ENCODE measurements at places on chromosomes 3 and 15.
A peak's percentile ranks its signal among the peaks of the same experiment; 100 is the strongest.

GRCh38 chr3:120498556-120499346 lies 48.0 kb upstream of the FSTL1 start:
- no peak for DNase-seq

DNA sequence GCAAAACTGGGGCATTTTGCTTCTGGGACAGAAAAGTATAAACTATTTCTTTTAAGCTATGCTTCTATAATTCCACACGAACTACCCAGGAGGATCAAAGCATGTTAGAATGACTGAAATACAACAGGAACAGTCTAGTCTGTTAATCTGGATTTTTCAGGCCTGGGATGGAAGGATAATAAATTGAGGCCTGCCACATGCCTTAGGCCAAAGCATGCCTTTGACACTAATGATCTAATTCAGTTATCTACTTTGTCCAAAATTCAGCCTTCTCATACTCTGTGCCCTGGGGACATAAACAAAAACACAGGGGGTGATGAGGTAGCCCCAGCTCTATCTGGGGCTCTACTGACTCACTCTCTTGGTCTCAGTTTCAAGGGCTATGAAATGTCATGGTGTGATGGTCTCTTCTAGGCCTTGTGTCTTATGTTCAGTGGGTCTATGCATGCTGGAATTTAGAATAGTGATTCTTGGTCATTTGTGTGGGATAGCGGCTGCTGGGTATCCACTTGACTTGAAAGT lies 32.5 kb downstream of the GAP43 start:
- DNase-seq: no peak

- DNase-seq: no peak
Measured at GRCh38 chr3:128914966-128915645, 35.7 kb downstream of the ACAD9 start.

DNA sequence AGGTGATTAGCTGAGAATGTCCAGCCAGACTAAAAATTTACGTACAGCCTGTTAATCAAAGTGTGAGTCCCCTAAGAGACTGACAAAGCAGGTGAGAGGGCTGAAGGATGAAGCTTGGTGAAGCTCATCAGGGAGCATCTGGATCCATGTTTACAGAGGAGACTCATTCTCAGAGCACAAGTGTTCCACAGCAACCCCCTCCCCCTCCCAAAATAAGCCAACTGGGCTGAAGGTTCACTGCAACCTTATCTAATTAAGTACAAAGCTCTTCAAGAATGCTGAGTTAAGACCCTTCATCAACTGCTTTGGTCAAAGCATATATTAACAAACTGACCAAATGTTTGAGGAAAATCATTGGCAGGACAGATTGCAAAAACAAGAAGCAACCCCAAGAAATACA lies 262.6 kb upstream of the ZNF385D start:
- DNase-seq: no peak

DNA sequence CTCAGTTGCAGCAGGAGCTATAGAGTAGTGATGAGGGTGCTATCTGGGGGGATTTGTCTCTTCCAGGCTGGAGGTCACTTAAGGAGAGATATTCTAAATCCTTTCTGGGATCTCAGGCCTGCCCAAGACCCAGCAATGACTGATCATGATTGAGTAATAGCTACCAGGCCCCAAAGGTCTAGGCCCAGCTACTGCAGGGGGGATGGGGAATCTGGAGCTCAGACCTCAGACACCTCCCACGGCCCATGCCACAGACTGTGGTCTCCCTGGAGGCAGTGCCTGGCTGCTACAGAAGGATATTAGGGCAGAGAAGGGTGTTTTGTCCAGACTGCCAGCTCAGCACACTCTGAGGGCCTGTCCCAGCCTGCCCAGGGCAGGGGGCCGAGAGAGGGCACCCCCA lies 6.9 kb downstream of the SLC38A3 start:
- no peak for DNase-seq

GRCh38 chr15:65371976-65372786 lies 5.6 kb downstream of the IGDCC3 start:
- DNase-seq: no peak

DNA sequence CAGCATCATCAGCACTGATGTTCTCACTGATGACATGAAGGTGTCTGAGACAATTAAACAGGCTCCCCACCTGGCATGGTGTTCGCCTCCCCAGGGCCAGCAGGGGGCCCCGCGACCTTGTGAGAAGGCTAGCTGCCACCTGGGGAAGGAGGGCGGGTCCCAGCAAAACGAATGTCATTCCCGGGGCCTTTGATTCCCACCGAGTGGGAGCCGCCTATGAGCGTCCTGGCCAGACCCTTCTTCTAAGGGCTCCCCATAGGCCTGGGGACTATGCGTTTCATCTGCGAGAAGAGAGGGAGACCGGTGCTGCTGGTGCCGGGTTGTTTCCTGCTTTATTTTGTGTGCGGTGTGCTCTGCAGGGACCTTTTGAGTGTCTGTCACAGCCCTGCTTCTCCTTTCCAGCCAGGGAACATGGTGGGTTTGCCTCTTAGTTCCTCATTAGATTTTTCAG lies 20.5 kb upstream of the MINDY4B start:
- peak; percentile 78 for DNase-seq

GRCh38 chr3:60336061-60336460 lies 915.2 kb downstream of the FHIT start:
- DNase-seq: no peak

DNA sequence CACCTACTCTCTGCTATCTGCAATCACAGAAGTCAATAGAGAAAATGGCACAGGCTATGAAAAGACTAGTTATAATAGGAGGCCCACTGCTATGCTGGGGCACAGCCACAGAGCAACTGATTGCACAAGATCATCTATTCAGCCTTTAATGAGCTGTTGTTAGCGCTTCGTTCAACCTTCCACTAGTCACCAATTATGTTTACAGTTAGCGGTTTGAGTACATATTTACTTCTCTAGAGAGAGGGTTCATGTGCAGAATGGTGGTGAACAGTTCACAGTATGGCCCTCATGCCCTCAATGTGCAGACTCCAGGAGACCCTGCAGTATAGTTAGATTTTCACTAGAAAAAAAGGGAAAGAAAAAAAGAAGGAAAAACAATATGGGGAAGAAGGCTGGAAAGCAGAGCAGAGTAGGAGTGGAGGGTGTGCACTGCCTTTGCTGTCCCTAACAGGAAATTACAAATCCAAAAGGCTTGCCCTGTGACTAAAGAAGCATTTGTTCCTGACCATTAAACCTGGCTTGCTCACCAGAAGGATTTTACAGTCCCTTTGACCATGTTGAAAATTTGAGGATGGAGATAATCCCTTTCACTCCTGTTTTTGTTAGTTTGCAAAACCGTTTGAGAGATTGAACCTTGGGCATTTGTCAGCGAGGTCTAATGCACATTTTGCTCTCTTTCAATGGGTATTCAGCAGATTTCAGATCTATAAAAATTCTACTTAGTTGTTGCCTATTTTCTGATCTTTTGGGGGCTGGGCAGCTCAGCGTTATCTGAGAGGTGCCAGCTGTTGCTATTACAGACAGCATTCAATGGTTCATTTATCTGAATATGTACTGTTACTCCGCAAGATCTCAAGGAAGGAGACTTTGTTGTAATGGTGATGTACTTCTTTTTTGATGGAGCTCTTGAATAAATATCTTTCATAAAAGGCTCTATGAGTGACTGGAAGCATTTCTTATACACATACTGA lies 296.1 kb downstream of the LSAMP start:
- peak; percentile 79 for DNase-seq

DNA sequence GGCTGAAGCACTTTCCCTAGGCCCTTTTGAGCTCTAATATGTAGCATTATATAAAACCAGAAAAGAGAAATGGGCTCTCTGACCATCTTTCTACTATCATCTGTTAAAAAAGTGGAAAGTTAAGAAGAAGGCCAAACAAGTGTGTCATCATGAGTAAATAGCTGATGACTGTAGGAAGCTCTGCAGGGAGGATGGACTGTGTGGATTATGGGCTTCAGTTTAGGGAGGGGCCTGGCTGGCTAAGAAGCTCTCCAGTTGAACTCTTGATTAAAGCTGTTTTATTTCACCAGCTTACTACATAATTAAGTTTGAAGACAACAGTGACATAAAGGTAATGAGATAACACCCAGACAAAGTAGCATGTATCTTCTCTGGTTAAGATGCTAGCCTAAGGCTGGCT lies 30.6 kb downstream of the INTS14 start:
- DNase-seq: no peak

DNA sequence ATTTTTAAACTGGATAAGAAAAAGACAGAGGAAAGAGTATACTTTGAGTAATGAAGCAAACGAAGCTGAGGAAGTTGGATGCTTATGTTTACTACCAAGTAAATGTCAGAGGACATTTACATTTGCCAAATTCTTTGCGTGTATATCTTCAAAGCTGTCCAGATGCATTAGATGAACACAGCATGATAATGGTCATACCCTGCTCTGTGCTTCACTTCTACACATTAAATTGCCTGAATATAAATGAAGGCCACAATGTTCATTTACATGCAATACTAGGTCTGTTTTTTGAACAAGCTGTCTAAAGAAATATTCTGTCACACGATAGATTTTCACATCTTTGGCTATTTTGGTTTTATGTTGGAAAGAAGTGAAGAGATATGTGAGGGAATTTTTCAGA lies 405.8 kb upstream of the ADAMTS9 start:
- DNase-seq: no peak

DNA sequence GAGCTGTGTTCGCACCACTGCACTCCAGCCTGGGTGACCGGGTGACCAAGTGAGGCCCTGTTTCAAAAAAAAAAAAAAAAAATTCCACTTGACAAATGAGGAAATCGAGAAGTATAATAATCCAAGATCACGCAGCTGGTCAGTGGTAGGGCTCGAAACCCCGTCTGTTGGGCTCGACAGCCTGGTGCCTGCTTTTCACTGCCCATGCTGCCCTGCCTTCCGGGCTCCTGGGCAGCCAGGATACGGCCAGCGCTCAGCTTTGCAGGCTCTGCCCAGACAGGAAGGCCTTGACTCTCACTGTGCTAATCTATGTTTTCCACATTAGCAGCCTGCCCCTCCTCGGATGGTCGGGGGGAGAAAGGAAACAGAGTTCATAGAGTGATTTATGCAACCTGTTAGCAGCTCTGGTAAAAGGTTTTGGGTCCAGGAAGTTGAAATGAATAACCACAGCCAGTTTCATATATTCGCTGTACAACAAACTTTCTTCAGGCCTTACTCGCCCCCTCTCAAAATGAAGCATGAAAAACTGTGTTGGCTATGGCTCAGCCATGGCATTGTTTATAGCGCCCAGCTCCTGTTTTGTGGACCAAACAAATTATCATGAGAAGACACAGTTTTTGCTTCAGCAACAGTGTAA lies 108.8 kb downstream of the XXYLT1 start:
- DNase-seq: peak; percentile 49

DNA sequence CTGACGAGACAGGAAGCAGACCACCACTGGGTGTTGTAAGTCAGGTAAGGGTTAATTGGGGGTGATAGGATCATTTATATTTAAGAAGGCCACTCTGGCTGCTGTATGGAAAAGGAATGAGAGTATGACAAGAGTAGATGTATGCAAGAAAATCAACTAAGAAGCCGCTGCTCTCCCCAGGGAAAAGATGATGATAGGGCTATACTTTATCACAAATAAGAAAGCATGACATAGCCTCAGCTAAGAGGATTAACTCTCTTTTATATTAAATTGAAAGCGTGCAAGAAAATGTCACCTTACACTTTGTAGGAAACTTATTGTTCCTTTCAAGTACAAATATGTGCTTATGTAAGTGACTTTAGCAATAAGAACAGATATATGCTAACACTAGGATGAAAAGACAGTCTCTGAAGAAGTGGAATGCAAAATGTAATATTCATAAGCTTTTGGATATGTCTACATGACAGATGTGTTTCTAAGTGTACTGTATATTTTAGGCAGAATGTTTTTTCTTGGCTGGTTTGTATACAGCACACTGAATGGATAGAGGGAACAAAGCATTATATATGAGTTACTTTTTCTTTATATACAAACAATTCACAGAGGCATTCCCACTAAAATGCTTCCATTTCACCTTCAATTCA lies 8.7 kb upstream of the NDUFB4 start:
- no peak for DNase-seq

DNA sequence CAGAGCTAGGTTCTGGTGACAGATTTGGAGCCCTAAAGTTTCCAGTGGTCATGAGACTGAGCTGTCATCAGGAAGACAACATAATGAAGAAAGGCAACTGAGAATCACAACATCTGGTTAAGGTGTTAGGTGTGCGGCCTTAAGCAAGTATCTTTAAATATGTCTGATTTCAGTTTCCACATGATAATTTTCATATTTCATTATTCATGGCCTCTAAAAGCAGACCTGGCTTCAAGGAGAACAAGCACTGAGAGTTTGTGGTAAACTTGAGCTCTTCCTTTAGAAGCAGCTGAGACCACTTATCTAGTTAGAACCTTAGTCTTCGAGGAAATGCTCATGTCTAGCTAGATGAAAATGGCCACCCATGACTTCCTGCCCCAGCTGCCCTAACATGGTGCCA lies 25.7 kb upstream of the MYLK start:
- no peak for DNase-seq

DNA sequence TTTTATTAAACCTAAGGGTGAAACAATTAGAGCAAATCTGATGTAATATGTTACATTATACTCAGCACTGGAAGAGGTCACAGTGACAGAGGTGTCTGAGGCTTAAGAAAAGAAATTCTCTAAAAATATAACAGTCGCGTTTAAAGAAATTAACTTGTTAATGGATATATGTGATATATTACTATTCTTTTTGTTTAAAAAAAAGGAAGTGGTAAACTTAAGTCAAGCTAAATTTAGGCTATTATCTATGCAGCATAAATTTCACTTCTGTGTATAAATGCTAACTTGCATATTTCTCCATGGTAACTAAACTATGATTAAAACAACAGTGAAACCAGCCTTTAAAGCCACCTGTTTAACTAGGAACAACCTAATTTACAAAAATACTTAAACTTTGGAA lies 191.3 kb downstream of the FOXP1 start:
- DNase-seq: no peak

- DNase-seq: no peak
Measured at GRCh38 chr3:15467227-15468181, 40.1 kb downstream of the EAF1 start.

DNA sequence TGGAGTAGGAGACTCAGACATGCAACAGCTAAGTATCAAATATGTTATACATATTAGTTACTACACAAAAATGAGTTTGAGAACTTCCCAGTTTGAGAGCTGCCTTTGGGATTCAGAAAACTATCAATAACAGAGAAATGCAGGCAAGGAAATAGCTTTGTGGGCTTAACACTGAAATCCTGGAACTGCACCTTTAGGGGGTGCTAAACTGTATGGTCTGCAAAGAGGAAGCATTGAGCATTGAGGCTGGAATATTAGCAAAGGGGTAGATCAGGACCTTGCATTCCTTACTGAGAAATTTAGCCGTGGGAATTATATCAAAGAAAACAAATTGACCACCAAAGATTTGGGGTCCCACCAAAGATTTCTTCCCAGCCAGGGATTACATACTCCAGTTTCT lies 580.0 kb downstream of the ZNF385D start:
- no peak for DNase-seq

Measured in NCI-H2081 (cell line).